Lung microvascular endothelial cell (primary cell): ENCODE measurements at places on chromosomes 3 and 15.
A peak's percentile ranks its signal among the peaks of the same experiment; 100 is the strongest.

DNA sequence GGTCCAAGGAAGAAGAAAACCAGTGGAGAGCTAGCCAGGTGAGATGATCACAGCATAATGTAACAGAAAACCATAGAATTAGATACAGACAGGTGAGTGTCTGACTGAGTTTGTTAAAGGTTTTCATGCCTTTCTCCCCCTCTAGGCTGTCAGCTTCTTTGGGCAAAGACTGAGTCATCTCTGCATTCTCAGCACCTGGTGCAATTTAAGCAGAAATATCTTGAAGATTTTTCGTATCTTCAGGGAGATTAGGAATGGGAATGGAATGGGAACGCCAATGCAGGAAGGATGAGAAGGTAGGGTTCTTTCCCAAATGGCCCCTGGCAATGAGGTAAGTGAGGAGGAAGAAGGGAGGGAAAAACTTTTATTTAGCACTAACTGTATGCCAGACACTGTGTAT lies 122.0 kb upstream of the SLC7A14 start:
- no peak for DNase-seq

DNA sequence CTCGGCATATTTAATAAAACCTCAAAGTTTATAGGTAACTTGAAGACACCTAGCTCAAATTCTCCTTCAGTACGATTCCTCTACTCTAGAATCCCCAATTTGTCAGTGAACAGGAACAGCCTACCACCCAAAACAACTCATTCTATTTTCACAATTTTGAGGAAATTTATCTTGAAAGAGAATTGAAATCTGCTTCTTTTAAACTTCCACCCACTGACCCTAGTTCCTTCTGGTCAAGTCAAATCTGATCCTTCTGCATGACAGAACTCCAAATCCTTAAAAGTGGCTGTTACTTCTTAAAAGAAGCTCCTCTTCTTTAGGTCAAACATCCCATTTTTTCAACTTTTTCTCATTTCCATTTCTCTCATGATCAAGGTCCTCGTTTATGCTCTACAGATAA lies 4.4 kb downstream of the GABPB1 start:
- no peak for DNase-seq

DNA sequence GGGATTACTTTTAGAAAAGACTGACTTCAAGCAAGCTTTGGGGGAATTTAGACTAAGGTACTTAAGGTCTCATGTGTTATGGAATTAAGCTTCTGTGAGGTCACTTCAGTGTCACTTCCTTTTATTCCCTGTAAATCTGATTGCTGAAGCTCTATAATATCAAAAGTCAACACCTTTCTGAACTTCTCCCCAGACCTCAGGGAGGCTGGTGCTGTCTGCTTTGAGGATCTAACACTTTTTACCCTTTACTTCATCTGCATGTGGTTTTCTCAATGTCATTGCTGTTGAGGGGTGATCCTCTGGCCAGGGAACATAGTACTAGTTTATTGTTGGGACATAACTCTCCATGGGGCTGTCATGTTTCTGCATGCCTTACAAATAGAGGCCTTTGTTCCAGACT lies 41.8 kb upstream of the RASGRF1 start:
- DNase-seq: no peak

GRCh38 chr15:88745696-88746095 lies 57.5 kb upstream of the ACAN start:
- DNase-seq: no peak

DNA sequence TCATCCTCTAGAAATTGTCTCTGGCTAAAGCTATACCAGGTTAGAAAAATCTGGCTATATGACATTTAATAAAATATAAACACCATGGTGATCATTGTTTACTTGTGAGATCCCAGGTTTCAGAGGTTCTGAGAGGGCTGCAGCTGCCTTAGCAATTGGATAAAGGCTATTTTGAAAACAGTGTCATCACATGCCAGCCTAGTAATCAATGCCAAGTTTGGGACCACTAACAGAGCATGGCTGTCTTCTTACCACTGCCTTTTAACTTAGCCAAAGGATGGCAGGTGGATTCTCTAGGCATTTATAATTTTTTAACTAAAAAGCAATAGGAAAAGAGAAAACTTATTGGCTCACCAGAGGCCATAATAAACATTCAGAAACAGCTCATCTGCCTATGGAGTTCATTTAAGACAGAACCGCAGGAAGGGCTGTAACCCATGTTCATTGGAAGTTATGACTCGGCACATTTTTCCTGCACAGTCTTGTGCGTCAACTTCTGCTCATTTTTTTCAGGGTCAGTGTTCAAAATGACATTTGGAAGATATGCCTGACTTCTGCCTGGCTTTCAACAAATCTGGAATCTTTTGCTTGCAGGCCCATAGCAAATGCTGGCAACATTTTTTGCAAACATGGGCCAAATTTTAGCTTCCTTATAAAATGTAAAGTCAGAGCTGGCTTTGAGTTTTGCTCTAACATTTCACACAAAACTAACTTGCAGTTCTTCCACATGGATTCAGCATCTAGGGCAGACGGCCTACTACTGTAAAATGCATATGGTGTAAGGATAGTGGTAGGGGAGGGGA lies 476.0 kb upstream of the TBL1XR1 start:
- peak; percentile 41 for DNase-seq

- peak; percentile 1 for DNase-seq
Observed at GRCh38 chr3:87088993-87089841, 98.3 kb upstream of the VGLL3 start.

DNA sequence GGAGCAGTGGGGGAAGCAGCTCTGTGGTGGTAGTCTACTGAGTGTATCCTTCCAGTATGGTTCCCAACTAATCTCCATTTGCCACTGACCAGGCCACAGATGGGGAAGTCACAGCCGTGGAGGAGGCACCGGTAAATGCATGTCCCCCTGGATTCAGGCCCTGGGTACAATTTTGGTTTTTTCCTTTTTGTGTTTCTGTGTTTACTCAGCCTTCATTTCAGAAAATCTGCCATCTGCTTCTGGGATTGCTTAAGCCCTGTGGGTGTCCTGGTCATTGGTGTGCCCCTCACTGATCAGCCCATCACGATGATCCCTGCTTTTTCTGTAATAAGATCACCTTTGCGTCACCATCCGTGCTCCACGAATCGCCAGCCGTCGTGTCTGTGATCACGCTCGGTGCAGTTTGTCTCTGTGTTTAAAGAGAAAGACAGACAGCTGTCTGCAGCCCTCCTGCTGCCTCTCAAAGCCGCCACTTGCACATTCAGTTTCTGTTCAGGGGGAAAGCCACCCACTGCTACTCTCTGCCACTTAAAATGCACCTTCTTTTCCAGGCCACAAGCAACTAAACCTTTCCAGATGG lies 68.9 kb downstream of the DNASE1L3 start:
- no peak for DNase-seq
